Stimulated activated CD8-positive, alpha-beta memory T cell treated with anti-CD3 and anti-CD28 coated beads, Interleukin-12 subunit alpha, Interleukin-12 subunit beta, amount 100 ng/mL, for 1 hour (primary cell): ENCODE measurements at places on chromosomes 11 and 22.

DNA sequence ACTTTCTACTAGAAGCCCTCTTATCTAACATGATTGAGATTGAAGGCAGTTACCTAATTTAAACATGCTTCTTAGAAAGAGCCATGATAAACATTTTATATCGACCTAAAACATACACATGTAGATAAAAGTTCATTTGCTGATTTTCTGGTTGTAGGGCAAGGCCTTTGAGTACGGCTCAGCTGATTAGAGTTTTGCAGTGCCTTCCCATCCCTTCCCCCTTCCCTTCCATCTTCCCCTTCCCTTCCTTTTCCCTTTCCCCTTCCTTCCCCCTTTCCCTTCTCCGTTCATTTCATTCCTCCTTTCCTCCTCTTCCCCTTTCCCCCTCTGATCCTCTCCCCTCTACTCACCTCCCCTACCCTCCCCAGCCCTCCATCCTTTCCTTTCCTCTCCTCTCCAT, 4.3 kb downstream of the LDHC start:
- DNase-seq: no peak

DNA sequence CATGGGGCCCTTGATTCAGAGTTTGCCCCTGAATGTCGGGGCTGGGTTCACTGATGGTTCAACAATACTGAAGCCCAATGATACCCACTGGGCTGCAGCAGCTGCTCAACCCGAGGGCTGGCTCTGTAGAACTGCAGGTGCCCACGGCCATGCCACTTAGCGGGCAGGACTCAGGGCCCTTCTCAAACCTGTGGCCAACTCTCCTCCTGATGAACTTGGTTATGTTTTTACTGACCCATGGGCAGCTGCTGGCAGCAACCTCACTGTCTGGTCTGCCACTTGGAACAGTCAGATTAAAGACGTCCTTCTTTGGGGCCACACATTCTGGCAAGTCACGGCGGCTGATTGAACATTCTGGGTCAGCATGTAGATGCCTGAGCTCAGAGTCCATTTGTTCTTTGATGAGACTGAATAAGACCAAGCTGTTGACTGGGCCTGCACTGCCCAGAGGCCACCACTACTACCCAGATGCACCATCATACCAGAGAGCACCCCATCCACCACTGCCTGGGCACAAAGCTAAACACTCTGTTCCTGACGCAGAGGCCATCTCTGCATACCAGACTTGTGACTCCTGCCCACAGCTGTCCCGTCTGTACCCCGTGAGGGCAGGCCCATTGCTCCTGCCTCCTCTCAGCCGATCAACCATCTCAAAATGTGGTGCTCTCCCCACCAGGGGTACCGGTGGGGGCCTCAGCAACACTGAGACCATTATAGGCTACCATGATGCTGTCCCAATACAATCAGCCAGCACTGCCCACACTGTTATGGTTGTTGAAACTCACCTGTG, 67.8 kb downstream of the SHANK2 start:
- no peak for DNase-seq

- no peak for DNase-seq
Measured at GRCh38 chr22:41876675-41877074, 38.2 kb downstream of the SHISA8 start.

GRCh38 chr11:120302001-120302805, 22.9 kb upstream of the TLCD5 start:
- DNase-seq: no peak

- DNase-seq: no peak
Measured at GRCh38 chr11:43573233-43573632, 107.3 kb upstream of the HSD17B12 start.

- peak; percentile 79 for DNase-seq
Measured at GRCh38 chr22:41092023-41092817, at the start of gene EP300. EP300 (plus strand) TSS chr22:41092592; CDS start chr22:41093005, 413 bp downstream.

DNA sequence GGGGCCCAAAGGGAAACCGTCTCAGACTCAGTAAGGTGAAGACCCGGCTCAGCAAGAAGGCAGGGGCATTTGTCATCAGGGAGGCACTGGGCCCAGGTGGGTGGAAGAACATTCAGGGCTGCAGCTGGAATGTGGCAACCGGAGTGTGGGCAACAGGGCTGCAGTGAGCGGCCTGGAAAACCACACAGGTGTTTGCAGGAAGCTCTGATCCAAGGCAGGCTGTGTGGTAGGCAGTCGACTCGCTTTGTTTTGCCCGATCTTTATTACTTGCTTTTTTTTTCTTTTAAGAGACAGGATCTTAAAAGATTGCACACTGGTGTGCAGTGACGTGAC, 82.8 kb downstream of the DGCR2 start:
- DNase-seq: no peak

DNA sequence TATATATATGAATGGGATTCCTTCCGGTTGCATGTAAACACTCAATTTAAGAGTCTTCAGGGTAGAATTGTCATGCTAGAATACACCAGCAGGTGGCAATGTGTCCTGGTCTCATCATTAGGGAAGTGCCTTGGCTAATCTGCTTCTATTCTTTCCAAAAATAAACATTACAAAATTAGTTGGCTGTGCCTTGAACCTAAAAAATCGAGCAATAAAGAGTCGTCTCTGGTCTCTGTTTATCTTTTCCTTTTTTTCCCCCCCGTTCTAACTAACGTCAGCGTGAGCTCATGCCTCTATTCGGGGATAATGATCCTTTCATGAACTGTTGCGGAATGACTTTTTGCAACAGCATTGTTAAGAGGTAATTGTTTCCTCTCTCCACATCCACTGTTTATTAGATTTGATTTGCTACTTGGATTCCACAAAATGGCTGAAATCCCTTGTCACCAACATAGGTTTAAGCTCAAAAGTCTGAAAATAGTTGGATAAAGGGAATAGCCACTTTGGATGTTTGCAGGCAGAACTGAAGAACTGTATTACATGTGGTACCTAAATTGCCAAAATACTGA, 1.2 kb upstream of the ARHGEF12 start:
- DNase-seq: peak; percentile 57

DNA sequence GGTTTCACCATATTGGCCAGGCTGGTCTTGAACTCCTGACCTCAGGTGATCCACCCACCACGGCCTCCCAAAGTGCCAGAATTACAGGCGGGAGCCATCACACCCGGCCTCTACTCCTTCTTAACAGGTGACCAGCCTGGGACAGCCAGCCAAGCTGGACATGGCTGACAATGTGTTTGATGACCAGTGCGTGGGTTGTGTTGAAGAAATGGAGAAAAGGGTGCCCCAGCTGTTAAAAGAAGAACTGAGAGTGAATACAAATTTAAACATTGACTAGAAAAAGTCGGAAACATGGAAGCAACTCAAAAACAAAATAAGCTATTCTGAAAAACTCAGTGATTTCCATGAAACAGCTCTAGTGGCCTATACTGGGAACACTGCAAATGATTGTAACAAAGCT, 86.5 kb upstream of the CLPB start:
- DNase-seq: no peak

DNA sequence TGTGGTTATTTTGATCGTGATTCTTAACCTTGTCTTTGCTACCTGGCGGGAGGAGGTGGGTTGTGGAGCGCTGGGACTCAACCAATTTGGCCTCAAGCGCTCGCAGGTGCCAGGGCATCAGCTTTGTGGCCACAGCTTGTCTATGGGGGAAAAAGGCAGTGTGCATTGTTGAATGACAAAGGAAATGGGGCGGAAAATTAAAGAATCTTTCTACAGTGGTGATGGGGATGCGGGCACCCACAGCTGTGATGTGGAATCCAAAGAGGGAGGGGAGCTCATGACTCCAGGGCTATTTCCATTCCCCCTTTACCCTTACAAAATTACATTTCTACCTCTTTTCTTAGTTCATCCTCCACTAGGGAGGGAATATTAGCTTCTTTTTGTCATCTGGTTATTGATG, 1.1 kb downstream of the SLC6A5 start:
- DNase-seq: no peak

DNA sequence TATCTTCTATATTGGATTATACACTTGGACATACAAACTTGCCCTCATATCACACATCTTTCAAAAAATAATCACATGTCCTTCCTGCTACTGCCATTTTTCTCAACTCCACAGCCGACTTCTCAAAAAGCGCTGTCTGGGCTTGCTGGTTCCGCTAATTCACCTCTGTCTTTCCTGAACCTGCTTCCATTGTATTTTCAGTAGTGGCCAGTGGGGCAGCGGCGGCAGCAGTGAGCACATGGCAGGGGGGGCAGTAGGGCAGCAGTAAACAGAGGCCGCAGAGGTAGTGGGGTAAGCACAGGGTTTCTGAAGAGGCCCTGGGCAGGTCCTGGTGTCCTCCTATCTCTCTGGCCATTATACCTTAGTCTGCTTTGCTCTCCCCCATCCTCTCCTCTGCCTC, 126.3 kb downstream of the RRAS2 start:
- no peak for DNase-seq
